Bronchial smooth muscle cell (primary cell): ENCODE measurements at places on chromosomes 13 and 19. TPM values are rescaled to one million over a fixed set of nuclear protein-coding genes. Genes with fewer than 3 reads are reported as not detected.

MTIF3 gene
- total RNA-seq = 38.2 and 59.7 TPM in 2 replicates

SULT2A1 gene
- total RNA-seq = not detected in 2 replicates

CEACAM4 gene
- not detected in 2 replicates for total RNA-seq

CFD gene
- 56.0 and 362 TPM in 2 replicates for total RNA-seq

RFPL4A gene
- total RNA-seq = not detected in 2 replicates

NRTN gene
- under 0.01 and 0.17 TPM in 2 replicates for total RNA-seq

FAM124A gene
- total RNA-seq = under 0.01 TPM in 2 replicates
